ENCODE measurements at places on chromosomes 13 and 19.
A peak's percentile ranks its signal among the peaks of the same experiment; 100 is the strongest.

DNA sequence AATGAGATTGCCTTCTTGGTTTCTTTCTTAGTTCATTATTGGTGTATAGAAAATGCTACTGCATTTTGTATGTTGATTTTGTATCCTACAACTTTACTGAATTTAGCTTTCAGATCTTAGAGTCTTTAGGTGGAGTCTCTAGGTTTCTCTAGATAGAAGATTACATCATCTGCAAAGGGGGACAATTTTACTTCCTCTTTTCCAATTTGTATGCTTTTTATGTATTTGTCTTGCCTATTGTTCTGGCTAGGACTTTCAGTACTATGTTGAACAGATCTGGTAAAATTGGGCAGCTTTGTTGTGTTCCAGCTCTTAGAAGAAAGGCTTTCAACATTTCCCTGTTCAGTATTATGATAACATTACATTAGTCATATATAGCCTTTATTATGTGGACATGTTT, 101.0 kb upstream of the SPRY2 start:
- DNase-seq: no peak

DNA sequence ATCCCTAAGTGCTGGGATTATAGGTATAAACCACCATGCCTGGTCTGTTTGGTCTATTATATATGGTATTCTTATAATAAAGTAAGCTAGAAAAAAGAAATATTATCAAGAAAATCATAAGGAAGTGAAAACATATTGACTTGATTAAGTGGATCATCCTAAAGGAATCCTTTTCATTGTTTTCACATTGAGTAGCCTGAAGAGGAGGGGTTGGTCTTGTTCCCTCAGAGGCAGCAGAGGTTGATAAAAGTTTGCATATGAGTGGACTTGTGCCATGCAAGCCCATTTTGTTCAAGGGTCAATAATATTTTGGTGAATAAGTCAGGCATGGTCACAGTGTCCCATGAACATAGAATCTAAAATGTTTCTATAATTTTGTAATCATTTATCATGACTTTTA, 52.7 kb downstream of the ZNF627 start:
- DNase-seq: no peak

DNA sequence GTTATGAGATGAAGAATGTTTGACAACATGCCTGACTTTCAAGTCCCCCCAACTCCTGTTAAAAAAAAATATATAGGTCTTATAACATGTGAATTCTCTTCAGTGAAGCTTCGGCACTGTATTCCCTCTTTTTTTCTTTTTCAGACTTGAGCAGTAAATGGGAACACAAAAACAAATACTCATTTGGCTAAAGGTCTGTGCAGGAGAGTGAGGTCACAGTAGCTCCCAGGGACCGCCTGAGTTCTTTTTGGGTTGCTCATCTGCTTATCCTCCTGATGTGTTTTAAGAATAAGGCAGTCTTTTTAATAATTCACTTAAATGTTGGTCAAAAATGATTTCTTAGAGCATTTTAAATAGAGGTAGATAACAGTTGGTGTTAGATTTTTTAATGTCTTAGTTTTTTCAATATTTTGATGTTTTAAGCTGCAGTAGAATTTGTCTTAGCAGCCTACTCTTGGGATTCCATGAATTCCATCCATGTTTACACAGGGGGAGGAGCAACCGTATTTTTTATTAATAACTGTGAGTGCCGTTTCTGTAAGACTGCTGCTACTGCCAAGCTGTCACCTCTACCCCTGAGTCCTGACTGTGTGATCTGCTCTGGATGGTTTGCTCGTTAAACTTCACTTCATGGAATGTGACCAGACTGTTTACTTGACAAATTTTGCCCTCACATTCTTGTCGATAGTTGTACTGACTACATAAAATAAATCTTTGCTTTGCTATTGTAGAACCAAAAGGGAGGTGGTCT, 14.9 kb downstream of the HNRNPM start:
- DNase-seq: no peak

- no peak for DNase-seq
Measured at GRCh38 chr13:30181888-30182651, 125.3 kb downstream of the KATNAL1 start.

DNA sequence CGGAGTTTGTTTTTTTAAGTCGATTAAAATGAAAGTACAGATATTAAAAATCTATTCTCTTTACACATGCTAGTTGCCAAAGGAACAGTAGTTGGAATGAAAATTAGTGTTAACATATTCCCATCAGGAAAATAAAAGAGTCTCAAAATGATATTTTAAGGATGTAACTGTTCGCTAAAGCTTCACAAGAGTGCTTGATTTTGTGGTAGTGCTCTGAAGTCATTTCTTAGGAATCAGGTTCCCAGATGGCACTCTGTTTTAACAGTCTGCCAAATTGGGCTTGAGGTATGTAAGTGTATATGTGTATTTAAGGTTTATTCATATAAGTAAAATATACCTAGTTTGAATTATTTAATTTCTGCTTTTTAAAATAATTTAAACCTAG, 128.8 kb downstream of the LMO7 start:
- DNase-seq: no peak

DNA sequence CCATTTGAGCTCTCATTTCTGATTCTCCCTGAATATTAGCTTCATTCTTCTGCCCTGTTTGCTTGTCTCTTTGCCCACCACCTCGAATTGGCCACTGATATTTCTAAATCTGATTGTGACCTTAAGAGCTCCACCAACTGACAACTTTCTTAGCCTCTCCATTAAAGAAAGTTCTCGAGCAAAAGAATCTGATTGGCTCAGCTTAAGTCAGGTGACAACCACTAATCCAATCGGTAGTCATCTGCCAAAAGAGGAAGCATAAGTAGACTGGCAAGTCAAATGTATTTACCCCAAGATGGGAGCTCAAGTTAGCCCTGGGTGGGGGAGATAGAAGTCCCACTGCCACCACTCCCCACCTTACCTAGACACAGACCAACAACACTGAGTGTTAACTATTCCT, 41.5 kb downstream of the NOTCH3 start:
- no peak for DNase-seq

DNA sequence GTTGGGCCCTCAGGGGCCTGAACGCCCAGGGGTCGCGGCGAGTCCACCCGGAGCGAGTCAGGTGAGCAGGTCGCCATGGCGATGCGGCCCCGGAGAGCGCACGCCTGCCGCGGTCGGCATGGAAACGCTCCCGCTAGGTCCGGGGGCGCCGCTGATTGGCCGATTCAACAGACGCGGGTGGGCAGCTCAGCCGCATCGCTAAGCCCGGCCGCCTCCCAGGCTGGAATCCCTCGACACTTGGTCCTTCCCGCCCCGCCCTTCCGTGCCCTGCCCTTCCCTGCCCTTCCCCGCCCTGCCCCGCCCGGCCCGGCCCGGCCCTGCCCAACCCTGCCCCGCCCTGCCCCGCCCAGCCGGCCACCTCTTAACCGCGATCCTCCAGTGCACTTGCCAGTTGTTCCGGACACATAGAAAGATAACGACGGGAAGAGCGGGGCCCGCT, at the start of gene CCNA1:
Gene CCNA1, plus strand, starts transcription at position 390 of the 439 bp plus-strand sequence. CDS start 562 bp downstream, outside the sequence.
- no peak for DNase-seq

DNA sequence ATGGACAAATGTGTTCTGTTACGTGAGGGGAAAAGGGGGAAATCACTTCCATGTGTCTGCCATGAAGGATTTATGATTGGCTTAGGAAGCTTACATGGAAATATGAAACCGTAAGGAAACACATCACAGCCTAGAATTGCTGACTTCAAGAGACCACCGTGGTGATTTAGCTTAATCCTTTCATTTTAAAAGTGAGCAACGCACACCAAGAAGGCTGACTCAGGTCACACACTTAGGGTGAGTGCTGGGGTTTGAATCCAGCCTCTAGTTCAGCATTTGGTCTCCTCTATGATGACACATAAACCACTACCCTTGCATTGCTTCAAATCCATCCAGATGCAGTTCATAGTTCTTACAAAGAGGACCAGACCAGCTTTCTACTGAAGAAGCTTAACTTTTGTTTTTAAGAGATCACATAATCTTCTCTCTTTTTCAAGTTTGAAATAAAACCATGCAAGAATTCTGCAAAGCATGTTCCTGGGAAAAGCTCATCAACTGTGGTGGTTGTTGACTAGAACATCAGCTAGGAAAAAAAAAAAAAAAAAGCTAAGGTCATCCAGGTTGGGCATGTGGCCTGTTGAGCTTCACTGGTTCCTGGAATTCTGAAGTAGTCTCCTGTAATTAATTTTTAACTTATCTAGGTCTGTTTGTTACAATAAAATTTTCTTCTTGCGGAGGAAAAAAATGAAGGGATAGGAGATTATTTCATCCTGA, 60.2 kb upstream of the KL start:
- no peak for DNase-seq

GRCh38 chr13:94433055-94433961, 46.2 kb downstream of the DCT start:
- DNase-seq: peak; percentile 36

DNA sequence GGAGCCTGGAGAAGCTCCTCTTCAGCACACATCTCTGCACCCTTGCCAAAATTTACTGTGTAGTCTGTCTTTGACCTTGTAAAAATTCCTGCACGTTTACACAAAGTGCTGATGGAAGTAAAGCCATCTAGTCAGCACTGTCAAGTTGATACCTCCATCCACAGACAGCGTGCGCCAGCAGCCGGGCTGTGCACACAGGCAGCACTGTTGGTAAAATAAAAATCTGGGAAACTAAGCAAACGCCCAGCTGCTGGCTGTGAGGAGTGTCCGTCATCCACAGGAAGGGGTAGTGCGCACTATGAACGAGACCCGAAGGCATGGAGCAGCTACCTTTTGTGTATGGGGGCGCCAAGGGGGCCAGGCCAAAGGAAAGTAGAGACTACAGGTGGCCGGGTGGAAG, 17.4 kb upstream of the SIGLEC11 start:
- no peak for DNase-seq

DNA sequence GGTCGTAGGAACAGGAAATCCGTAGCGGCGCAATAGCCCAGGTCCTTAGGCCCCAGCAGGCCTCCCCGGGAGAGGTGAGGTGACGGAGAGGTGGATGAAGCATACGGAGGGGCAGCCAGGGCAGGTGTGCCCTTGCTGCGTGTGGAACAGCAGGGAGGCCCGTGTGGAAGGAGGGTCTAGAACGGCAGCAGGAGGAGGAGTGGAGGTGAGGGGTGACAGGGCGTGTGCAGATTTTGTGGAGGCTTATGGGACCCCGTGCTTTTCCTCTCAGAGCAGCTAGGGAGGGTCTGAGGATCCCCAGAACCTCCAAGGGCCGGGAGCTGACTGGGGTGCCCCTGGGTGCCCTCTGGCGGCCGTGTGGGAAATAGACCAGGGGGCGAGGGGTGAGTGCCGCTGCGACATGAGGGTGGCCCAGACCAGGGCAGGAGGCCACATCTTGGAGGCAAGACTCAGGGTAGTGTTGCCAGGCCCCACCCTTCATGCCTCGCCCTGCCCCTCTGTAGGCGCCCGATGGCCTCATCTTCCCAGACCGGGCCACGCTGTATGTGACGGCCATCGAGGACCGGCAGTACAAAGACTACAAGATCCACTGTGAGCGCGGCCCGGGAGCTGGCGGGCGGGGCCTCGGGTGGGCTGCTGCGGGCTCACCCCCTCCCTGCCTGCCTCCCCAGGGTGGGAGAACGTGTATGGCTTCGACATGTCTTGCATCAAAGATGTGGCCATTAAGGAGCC, 5.0 kb upstream of the ADM5 start:
- no peak for DNase-seq

DNA sequence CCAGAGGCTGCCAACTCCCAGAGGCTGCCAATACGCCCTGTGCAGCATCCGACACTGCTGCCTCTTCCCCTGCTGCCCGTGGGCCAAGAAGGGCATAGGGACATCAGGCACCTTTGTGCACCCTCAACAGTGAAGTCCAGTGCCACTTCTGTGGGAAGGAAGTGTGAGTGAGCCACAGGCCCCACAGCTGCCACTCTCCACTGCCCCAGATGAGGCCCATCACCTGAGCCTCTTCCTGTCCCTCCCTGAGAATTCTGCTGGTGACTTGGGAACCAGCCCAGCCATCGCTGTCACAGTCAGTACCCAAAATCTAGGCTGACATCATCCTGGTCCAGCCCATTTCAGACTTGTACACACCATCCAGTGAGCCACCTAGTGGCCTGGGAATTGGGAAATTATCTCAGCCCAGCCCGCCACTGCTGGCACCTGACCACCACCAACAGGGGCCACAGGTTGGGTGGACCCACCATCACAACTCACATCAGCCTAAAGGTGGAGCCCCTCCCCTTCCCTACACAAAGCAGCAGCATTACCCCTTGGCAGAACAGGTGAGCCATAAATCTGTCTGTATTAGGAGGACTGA, 733.9 kb upstream of the KLHL1 start:
- DNase-seq: no peak

DNA sequence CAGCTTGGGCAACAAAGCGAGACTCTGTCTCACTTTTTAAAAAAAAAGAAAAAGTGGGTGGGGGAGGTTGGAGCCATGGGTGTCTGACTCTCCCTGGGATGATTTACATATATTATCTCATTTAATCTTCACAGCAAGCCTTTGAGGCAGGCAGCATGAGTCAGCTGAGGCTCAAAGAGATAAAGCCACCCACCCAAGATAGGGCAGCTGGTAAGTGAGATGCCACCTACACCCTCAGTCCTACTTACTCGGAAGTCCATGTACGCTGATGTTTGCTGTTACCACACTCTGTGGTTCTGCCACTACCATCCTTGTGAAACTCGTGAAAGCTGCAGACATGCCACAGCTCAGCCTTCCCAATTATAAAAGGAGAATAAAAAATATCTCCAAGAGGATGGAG, 142.0 kb upstream of the TSHZ3 start:
- no peak for DNase-seq

DNA sequence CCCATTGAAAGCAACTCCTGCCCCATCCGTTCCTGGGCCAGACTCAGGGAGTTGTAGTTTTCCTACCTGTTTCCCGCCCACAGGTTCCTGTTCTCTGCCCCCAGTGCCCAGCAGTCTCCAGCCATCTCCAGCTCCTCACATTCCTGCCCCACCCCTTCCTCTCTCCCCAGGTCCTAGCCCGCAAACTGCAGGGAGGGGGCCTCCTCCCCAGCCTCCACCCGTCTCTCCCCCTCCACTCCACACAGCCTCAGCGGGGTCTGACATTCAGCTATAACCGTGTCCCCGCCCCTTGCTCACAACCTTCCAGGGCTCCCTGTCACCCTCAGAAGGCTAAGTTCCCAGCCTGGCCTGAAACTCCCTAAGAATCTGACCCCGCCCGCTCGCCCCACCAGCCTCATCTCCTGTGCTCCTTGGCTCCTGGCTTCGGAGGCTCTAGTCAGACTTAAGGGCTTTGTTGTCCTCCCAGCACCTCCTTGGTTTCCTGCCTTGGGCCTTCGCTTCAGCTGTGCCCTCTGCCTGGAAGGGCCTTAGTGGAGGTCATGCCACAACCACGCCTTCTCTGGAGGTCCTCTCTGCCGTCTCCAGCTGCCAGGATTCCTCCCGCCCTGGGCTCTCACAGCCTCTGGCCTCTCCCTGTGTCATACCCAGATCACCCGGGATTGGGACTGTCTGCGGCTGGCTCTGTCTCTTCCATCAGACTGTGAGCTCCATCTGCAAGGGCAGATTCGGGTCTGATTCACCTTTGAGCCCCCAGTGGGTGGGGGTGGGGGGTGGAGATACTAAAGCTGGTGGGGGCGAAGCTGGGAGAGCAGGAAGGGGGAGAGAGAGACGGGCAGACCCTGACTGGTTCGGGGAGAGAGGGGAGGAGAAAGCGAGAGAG, 5.1 kb upstream of the SPACA6 start:
- DNase-seq: no peak

GRCh38 chr13:108044954-108045353, 170.4 kb downstream of the LIG4 start:
- no peak for DNase-seq

GRCh38 chr19:2631213-2631821, 71.2 kb downstream of the GNG7 start:
- DNase-seq: peak; percentile 17
